Dorsolateral prefrontal cortex (tissue), 122 donors: ENCODE measurements at places on chromosomes 1 and 21.

GRCh38 chr1:27572679-27573426 lies 31.1 kb downstream of the AHDC1 start:
- DNase-seq: no peak

DNA sequence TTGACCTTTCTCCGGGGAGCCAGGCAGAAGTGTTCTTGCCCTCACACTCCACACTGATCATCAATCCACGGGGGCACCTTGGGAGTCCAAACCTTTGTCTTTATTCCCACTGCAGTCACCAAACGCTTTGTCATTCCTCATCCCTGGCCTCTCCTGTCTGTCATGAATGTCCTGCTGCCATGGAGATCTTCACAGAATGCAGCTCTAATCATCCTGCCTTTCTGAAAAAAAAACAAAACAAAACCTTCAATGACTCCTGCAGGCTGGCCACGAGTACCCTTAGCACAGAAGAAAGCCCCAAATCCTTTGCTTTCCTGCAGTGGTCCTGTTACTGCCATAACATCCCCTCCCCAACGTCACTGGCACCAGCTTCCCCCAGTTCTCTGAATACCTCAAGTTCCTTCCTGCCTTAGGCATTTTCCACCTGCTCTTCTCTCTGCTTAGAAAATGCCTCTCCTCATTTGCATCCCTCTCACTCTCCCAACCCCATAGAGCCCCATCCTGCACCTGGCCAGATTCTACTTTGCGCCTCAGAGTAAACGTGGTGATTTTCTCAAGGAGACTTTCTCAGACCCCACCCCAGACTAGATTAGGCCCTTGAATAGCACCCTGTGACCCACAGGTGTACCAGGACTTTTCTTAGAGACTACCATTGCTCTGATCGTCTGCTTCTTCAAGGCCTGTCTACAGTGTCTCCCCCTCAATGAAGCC lies 131.2 kb downstream of the AK5 start:
- DNase-seq: no peak

DNA sequence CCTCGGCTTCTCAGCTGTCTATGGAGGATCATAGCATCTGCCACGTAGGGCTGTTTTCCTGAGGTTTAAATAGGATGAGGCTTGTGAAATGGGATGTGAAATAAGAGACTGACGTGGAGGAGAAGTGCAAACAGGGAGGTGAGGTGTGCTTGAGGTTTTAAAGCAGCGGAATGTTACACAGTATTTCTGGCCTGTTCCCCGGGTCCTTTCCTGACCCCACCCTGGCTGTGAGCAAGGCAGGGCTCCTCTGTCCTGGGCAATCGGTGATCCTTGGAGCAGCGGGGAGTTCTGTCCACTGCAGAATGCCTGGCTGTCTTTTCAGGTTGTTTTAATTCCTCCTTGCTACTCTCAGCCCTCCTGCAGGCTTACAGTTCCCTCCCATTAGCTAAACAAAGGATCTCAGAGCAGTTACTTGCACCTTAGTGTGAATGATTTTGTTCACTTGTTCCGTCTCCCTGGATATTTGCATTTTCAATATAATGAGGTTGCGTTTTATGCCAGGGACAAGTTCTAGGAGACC lies 38.6 kb downstream of the LHX4 start:
- DNase-seq: no peak

DNA sequence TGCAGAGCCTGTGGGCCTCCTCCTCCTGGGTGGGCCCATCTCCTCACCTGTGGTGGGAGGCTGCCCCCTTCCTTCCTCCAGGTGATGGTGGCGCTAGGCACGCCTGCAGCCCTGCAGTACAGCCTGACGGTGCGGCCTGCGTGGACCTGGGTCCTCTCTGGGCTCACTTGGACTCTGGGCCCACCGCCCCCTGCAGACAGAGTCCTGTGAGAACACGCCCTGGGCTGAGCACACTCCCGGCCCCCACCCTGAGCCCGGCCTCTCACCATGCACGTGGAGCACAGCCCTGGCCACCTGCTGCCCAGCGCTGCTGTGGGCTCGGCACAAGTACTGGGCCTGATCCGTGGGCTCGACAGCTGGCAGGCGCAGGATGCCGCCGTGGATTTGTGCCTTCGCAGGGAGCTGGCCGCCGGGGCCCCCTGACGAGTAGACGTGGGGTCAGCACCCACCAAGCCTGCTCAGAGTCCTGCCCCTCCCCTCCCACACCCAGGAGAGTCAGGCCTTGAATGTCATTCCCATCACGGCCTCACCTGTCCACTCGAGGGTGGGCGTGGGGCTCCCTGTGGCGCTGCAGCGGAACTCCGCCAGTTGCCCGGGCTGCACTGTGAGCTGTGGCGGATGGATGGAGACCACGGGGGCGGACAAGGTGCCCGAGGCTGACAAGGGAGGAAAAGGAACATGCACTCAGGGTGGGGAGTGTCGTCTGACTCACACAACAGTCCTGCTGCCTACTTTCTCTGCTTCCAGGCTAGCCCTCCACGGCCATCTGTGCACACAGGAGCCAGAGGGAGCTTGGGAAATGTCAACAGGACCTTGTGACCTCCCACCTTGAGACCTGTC lies 43.4 kb downstream of the LDLRAD2 start:
- DNase-seq: no peak

- DNase-seq: no peak
Observed at GRCh38 chr21:42538479-42539275, 25.0 kb downstream of the SLC37A1 start.

DNA sequence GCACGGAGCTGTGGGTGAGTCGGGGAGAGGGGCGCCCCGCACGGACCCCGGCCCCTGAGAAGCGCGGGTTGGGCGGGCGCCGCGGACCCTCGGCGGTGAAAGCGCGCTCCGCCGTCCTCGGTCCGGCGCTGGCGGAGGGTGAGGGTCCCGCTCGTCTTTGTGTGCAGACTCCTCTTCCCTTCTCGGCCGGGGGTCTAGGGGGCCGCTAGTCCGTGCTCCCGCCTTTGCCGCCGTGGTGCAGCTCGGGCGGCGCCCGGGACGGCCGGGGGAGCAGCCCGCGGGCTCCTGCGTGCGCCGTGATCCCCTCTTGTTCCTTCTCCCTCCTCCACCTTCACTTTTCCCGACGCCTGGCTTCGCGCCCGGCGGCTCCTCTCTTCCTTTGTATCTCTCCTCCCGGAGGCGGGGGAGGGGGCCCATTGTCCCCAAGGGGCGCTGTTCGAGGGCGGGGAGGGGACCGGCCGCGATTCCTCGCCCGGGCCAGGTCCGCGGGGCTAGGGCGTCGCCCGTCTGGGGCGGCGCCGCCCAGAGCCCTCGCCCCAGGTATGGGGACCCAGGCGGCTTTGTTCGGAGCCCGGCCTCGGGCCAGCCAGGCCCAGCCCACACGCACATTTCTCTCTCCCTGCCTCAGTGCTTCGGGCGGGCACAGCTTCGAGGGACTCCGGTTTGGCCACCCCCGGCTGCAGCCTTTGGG lies 519 bp downstream of the FNBP1L start:
- DNase-seq: no peak

GRCh38 chr1:80468356-80468755 lies 1332.4 kb upstream of the ADGRL2 start:
- no peak for DNase-seq

DNA sequence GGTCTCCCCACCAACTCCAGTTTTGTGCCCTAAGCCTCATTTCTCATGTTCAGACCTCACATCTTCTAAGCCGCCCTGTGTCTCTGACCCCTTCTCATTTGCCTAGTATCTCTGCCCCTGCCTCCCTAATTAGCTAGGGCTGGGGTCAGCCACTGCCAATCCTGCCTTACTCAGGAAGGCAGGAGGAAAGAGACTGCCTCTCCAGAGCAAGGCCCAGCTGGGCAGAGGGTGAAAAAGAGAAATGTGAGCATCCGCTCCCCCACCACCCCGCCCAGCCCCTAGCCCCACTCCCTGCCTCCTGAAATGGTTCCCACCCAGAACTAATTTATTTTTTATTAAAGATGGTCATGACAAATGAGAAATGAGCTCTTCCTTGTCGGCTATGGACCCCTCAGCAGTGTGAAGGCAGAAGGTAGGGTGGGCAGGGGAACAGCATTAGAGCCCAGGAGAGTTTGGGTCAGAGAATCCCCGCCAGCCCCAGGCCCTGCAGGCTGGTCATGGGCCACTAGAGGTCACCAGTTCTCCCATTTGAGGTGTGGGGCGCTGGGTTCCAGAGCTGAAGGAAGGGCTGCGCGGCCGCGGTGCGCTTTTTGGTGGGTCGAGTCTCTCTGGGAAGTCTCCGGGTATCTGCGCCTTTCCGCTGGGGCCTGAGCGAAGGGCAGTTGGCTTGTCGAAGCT lies 11.5 kb downstream of the ADAMTSL4 start:
- DNase-seq: peak; percentile 77

DNA sequence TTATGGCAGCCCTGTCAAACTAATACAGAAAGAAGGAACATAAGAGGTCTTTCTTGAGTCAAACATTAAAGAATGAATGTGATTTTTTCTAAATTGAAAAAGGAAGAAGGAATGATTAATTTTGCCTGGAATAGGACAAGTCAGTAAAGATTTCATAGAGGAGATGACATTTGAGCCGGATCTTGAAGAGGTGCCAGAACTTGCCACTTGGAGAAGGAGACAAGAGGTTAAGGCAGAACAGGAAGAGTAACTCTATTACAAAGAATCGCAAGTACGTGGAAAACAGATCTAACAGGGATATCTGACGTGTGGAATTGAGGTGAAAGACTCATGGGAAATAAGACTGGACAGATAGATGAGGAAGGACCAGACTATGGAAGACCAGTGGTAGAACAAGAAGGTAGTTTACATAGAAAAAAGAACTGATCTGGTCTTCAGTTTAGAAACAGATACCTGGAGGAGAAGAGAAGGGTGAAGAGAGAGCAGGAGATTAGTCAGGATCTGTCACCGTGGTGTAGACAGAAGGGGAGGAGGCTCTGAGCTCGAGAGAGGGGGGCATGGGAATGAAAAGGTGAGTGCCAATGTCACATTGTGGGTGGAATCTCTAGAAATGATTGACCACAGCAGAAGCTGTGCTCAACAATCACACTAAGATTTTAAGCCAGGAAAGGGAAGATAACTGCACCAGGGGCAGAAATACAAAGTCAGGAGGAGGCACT lies 32.5 kb downstream of the RHOU start:
- DNase-seq: no peak

- DNase-seq: no peak
Observed at GRCh38 chr1:4071653-4072052, 171.6 kb upstream of the C1orf174 start.

- no peak for DNase-seq
Observed at GRCh38 chr1:114152508-114153260, 985 bp downstream of the SYT6 start.

GRCh38 chr1:162772571-162773154 lies 17.8 kb upstream of the HSD17B7 start:
- no peak for DNase-seq

DNA sequence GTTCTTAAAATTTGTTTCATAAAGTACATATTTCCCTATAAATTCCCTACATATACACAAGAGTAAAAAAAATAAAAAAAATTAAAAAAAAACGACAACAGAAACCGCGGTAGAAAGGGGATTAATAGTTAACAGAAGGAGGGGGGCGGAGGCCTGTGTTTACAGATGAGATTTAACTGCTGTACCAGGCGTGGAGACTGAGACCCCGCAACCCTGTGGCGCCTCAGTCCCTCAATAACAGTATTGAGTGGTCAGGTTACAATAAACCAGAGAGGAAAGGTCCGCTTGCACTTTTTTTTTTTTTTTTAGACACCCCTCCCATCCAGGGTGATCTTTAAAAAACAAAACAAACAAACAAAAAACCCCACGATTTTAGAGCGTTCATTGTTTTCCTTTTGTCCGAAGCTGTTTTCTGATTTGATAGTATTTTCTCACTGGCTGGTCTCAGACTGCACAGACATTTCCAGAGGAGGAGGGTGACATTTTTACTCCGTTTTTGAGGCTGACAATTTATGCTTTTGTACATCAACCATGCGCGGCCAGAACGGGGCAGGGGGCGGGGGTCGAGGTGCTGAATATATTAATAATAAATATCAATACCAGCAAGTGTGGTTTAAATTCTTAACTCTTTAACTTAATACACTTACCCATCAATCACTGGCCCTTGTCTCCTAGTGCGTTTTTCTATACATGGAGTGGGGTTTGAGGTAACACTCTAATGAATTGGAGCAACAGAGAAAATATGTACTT lies 1223.9 kb downstream of the BRINP3 start:
- DNase-seq: no peak

- DNase-seq: no peak
Observed at GRCh38 chr1:173917635-173918493, 737 bp upstream of the SERPINC1 start.

DNA sequence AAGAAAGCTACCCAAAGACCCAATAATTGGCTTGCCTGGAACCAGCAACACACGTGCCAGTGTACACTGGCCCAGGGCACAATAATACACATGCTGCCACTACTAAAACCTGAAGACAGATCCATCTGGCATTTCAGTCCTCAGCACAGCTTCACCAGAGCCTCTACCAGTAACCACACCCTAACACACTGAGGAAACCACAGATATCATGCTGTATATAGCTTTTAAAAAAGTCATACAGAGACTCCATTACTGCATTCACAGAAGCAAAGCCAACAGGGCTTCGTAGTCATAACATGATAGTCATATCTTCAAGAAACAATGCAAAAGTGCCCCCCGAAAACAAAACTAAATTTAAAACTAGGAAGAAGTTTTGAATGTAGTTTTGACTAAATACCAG lies 40.6 kb upstream of the NEGR1 start:
- no peak for DNase-seq

- DNase-seq: no peak
Observed at GRCh38 chr1:156579472-156579871, at the start of gene TTC24. Gene TTC24 (plus strand): TSS chr1:156579723. CDS start chr1:156581365, 1,642 bp downstream.

- no peak for DNase-seq
Observed at GRCh38 chr1:7232441-7233236, 447.4 kb downstream of the CAMTA1 start.

DNA sequence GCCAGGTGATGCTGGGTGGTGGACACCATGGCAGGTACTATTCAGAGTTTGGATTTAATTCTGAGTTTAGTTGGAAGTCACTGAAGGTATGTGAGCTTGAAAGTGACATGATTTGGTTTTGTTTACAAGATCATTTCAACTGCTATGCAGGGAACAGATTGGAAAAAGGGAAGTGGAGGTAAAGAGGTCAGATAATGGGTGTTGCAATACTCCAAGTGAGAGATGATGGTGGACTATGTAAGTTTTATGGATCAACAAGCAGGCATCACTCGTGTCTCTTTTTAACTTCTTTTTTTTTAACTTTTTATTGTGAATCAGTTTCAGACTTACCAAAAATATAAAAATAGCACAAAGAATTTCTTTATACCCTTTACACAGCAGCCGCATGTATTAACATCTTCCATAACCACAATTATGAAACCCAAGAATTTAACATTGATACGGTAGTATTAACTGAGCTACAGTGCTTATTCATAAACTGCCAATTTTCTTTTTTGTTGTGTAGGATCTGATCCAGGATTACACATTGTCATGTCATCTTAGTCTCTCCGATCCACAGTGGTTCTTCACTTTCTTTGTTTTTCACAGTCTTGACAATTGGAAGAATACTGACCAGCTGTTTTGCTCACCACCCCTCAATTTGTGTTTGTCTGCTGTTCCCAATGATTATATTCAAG lies 24.9 kb upstream of the NHLH2 start:
- no peak for DNase-seq
